Testis (tissue), 5 donors: ENCODE measurements at places on chromosomes 5 and 9. TPM values are rescaled to one million over a fixed set of nuclear protein-coding genes. Genes with fewer than 3 reads are reported as not detected.

- H3K27ac ChIP-seq = peak overlapping the region; percentile 38
- no peaks in the 10 kb centered on the region for H3K27me3 ChIP-seq
- H3K4me1 ChIP-seq = peaks cover 19% of the 10 kb centered on the region
- H3K36me3 ChIP-seq = no peaks in the 10 kb centered on the region
- peak overlapping the region; percentile 50 for H3K4me3 ChIP-seq
- peak; percentile 67 for DNase-seq
Observed at GRCh38 chr5:33793836-33794549, 97.8 kb downstream of the ADAMTS12 start.

GRCh38 chr5:65969539-65970393 lies 43.4 kb downstream of the ERBIN start:
- H3K27me3 ChIP-seq = no peaks in the 10 kb centered on the region
- H3K4me3 ChIP-seq = no peak overlapping the region
- H3K36me3 ChIP-seq = no peaks in the 10 kb centered on the region
- H3K27ac ChIP-seq = no peak overlapping the region
- DNase-seq = no peak

DNA sequence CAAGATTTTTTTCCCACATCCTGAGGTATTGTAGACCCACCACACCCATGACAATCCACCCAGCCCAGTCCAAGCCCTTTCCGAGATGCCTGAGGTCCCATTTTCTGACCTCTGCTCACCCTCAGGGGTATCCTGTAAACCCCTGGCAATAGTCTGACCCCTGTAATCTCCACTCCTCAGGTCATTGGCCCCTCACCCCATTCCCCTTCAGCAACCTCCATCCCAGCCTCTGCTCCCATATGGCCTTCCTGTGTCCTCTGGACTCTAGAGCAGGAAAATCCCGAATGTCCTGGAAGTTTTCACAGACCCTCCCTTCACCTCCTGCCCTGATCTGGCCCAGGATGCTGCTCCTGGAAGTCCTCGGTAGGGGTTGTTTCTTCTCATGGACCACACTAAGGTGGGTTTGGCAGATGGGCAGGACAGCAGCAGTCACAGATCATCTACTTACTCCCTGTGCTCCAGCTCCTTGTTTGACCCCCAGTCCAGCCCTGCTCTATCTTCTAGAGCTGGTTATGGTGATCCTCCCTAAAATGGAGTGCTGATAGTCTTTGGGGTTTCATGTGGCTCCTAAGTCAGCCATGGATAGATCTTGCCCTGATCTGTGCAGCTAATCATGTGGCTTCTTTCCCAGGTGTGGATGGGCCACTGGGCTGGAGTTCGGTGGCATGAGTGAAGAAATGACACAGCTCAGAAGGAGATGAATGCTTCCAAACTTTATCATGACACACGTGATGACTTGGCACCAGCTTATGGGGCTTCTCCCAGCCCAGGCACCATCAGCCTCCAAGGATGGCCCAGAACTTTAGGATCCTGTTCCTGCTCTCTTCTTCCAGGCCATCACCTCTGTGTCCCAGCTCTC lies 12.0 kb upstream of the ACSL6 start:
- H3K4me3 ChIP-seq = no peak overlapping the region
- no peaks in the 10 kb centered on the region for H3K4me1 ChIP-seq
- DNase-seq = no peak
- no peaks in the 10 kb centered on the region for H3K27me3 ChIP-seq
- H3K27ac ChIP-seq = no peak overlapping the region
- no peaks in the 10 kb centered on the region for H3K36me3 ChIP-seq

DNA sequence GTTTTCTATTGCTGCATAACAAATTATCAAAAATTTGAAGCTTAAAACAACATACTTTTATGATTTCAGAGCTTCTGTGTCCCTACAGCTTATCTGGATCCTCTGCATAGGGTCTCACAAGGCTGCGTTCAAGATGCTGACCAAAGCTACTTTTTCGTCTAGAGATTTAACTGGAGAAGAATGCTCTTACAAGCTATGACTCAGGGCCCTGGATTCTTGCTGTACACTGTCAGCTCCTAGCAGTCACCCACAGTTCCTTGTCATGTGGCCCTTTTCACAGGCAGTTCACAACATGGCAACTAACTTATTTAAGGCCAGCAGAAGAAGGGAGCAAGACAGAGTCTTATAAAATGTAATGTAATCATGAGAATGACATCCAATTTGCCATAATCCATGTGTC lies 70.8 kb upstream of the FAM174A start:
- no peak overlapping the region for H3K4me3 ChIP-seq
- H3K36me3 ChIP-seq = no peaks in the 10 kb centered on the region
- H3K4me1 ChIP-seq = no peaks in the 10 kb centered on the region
- H3K27me3 ChIP-seq = no peaks in the 10 kb centered on the region
- H3K27ac ChIP-seq = no peak overlapping the region
- DNase-seq = no peak

- no peaks in the 10 kb centered on the region for H3K36me3 ChIP-seq
- H3K4me3 ChIP-seq = no peak overlapping the region
- H3K27ac ChIP-seq = no peak overlapping the region
Observed at GRCh38 chr9:34451545-34451944, 6.8 kb downstream of the FAM219A start.

DNA sequence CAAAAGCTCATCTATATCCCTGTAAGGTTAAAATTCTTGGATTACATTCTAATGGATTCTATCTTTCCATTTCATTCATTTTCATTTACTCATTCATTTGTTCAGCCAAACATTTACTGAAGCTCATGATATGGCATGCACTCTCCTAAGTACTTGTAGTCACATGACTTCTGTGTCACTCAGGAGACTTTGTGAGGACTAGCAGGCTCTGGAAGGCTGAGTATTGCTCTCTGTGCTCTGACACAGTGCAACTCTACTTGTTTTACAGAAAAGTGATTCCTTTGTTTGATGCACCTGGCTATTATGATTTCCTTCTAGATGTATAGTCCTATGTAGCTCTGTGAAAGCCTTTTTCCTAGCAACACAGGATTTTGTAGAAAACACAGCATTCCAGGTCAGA lies 53.0 kb downstream of the YIPF5 start:
- no peaks in the 10 kb centered on the region for H3K27me3 ChIP-seq
- H3K27ac ChIP-seq = no peak overlapping the region
- no peak for DNase-seq
- H3K4me1 ChIP-seq = no peaks in the 10 kb centered on the region

- H3K27me3 ChIP-seq = no peaks in the 10 kb centered on the region
- H3K36me3 ChIP-seq = no peaks in the 10 kb centered on the region
- H3K4me3 ChIP-seq = no peak overlapping the region
- H3K27ac ChIP-seq = no peak overlapping the region
Observed at GRCh38 chr9:101388507-101388993, 3.7 kb upstream of the BAAT start.

- no peaks in the 10 kb centered on the region for H3K36me3 ChIP-seq
- H3K27ac ChIP-seq = no peak overlapping the region
- no peaks in the 10 kb centered on the region for H3K4me1 ChIP-seq
- DNase-seq = no peak
Observed at GRCh38 chr9:132965478-132965877, 13.0 kb upstream of the GFI1B start.

The OR1J2 gene
- total RNA-seq = 0.62 TPM

- DNase-seq = peak; percentile 52
- no peaks in the 10 kb centered on the region for H3K36me3 ChIP-seq
- no peaks in the 10 kb centered on the region for H3K4me1 ChIP-seq
Observed at GRCh38 chr9:99158629-99159028, 53.7 kb downstream of the TGFBR1 start.

The TMC1 gene
- total RNA-seq = 2.0 TPM

DNA sequence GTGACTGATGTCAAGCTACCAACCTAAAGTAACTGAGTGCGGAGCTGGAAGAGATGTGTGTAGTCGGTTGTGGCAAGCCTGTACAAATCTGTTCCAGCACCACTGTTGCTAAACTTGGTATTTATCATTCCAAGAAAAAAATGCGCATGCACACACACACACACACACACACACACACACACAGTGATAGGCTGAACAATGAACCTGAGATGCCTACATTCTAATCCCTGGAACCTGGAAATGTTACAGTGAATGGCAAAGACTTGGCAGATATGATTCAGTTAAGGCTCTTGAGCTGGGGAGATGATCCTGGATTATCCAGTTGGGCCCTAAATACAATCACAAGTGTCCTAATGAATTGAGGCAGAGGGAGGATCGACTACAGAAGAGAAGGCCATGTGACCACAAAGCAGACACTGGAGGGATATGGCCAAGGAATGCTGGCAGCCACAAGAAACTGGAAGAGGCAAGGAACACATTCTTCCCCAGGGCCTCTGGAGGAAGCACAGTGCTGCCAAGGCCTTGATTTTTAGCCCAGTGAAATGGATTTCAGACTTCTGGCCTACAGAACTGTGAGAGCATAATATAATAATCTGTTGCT lies 49.7 kb upstream of the LHFPL2 start:
- peak; percentile 31 for DNase-seq
- H3K4me3 ChIP-seq = no peak overlapping the region
- no peak overlapping the region for H3K27ac ChIP-seq
- no peaks in the 10 kb centered on the region for H3K4me1 ChIP-seq
- no peaks in the 10 kb centered on the region for H3K27me3 ChIP-seq

The LAMC3 gene
- total RNA-seq = 86.3 TPM

The PLAC8L1 gene
- total RNA-seq = 7.8 TPM

GRCh38 chr5:103354446-103354845 lies 95.9 kb downstream of the MACIR start:
- no peak overlapping the region for H3K4me3 ChIP-seq
- no peak overlapping the region for H3K27ac ChIP-seq
- no peaks in the 10 kb centered on the region for H3K27me3 ChIP-seq
- no peak for DNase-seq
- H3K4me1 ChIP-seq = no peaks in the 10 kb centered on the region

The MARVELD2 gene
- 6.9 TPM for total RNA-seq

GRCh38 chr5:133925866-133926488 lies 42.4 kb downstream of the C5orf15 start:
- no peak for DNase-seq
- H3K4me3 ChIP-seq = no peak overlapping the region
- no peaks in the 10 kb centered on the region for H3K4me1 ChIP-seq
- H3K27ac ChIP-seq = no peak overlapping the region

GRCh38 chr9:121499427-121500164 lies at the start of gene GGTA1:
Gene GGTA1 (minus strand): TSS chr9:121499844. CDS start chr9:121467922, 31,922 bp downstream.
- H3K36me3 ChIP-seq = no peaks in the 10 kb centered on the region
- peak; percentile 51 for DNase-seq
- H3K27ac ChIP-seq = peak within 1 kb of the TSS; percentile 73
- H3K4me3 ChIP-seq = peak within 1 kb of the TSS; percentile 59
- H3K27me3 ChIP-seq = no peaks in the 10 kb centered on the region

- H3K4me1 ChIP-seq = no peaks in the 10 kb centered on the region
- H3K27me3 ChIP-seq = no peaks in the 10 kb centered on the region
- no peak overlapping the region for H3K27ac ChIP-seq
- H3K4me3 ChIP-seq = no peak overlapping the region
- H3K36me3 ChIP-seq = no peaks in the 10 kb centered on the region
- no peak for DNase-seq
Observed at GRCh38 chr5:153827397-153827796, 211.3 kb downstream of the FAM114A2 start.

The PCDHGA5 gene
- total RNA-seq = 12.2 TPM

The MSMP gene
- not detected for total RNA-seq

- no peaks in the 10 kb centered on the region for H3K4me1 ChIP-seq
- H3K4me3 ChIP-seq = no peak overlapping the region
- no peak overlapping the region for H3K27ac ChIP-seq
Observed at GRCh38 chr9:80707120-80707519, 982.2 kb downstream of the TLE1 start.

DNA sequence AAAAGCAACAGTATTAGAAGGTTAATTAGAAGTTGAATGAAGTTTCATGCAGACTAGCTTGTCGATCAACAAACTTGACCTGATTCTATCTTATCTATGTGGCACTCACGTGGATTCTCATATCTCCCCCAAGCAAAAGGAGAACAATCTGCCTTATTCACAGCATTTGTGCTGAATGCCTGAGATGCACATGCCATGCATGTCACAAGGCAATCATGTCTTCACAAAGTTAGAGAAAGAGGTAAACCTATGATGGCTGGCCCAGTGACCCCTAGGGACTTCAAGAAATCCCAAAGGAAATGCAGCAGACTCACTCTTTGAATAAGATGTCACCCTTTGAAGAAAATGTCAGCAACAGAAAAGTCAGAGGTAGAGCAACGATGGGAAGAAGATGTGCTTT lies 17.6 kb upstream of the SHOC1 start:
- no peaks in the 10 kb centered on the region for H3K27me3 ChIP-seq
- DNase-seq = no peak
- H3K4me3 ChIP-seq = no peak overlapping the region
- peaks cover 7% of the 10 kb centered on the region for H3K4me1 ChIP-seq

- no peak overlapping the region for H3K4me3 ChIP-seq
- H3K27me3 ChIP-seq = no peaks in the 10 kb centered on the region
- H3K27ac ChIP-seq = no peak overlapping the region
- no peaks in the 10 kb centered on the region for H3K4me1 ChIP-seq
Observed at GRCh38 chr5:31100781-31101310, 92.6 kb upstream of the CDH6 start.

- DNase-seq = no peak
- no peaks in the 10 kb centered on the region for H3K4me1 ChIP-seq
- H3K27ac ChIP-seq = no peak overlapping the region
- no peaks in the 10 kb centered on the region for H3K36me3 ChIP-seq
Observed at GRCh38 chr9:73753171-73753570, 601.5 kb downstream of the ANXA1 start.

DNA sequence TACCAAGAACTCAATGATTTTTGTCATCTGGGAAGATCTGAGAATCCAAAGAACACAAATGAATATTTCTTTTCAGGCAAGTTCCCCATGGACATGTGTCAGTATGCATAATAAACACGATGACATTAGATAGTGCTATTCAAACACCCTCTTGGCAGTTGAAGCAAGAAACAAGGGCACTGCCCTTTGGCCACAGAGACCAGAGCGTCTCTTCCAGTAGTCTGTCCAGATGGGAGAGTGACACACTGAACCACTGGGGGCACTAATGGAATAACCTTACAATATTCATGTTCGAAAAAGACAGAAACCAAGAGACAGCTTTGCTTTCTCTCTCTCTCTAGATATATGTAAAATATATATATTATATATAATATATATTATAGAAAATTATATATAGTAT lies 301.9 kb downstream of the CTNND2 start:
- DNase-seq = no peak
- H3K4me3 ChIP-seq = no peak overlapping the region
- H3K27me3 ChIP-seq = no peaks in the 10 kb centered on the region
- H3K27ac ChIP-seq = no peak overlapping the region
- H3K4me1 ChIP-seq = no peaks in the 10 kb centered on the region
- H3K36me3 ChIP-seq = no peaks in the 10 kb centered on the region

DNA sequence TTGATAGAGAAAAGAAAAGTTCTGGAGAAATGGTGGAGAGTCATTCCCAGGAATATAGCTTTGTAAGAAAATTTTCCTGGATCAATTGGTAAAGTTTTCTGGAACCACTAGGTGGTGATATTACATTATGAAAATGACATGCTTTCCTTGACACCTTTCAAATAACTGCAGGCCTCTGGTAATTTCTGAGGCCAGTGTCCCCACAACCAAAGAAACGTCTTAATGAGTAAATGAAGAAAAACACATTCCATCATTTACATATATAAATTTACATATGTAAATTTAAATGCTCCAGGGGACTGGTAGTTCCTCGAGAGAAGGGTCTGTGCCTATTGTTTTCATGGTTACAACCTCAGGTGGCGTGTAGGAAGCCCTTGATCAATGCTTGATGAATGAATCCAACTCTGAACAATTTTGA lies 17.2 kb upstream of the RGS3 start:
- no peaks in the 10 kb centered on the region for H3K36me3 ChIP-seq
- DNase-seq = peak; percentile 41
- no peak overlapping the region for H3K4me3 ChIP-seq
- no peaks in the 10 kb centered on the region for H3K27me3 ChIP-seq
- H3K4me1 ChIP-seq = peaks cover 3% of the 10 kb centered on the region
- no peak overlapping the region for H3K27ac ChIP-seq

The AQP7 gene
- total RNA-seq = 19.1 TPM
